ENCODE measurements at places on chromosomes 16 and 17.

GRCh38 chr17:50868140-50868438 lies 1.9 kb upstream of the TOB1 start:
- no peak for DNase-seq

- DNase-seq = no peak
These were observed 223.2 kb downstream of the C16orf78 start for GRCh38 chr16:49596648-49597291.

DNA sequence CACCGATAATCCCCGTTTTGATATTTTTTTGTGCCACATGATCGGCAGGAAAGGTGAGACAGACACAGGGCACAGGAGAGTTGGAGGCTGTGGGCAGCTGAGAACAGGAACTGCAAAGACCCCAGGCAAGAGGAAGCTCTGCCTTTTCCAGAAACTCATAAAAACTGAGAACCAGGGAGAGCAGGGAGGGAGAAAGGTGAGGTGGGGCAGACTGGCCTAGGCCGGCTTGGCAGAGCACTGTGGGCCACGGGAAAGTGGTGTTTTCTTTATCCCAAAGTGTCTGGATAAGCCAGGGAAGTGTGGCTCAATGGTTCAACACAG lies 11.8 kb upstream of the AXIN2 start:
- no peak for DNase-seq

DNA sequence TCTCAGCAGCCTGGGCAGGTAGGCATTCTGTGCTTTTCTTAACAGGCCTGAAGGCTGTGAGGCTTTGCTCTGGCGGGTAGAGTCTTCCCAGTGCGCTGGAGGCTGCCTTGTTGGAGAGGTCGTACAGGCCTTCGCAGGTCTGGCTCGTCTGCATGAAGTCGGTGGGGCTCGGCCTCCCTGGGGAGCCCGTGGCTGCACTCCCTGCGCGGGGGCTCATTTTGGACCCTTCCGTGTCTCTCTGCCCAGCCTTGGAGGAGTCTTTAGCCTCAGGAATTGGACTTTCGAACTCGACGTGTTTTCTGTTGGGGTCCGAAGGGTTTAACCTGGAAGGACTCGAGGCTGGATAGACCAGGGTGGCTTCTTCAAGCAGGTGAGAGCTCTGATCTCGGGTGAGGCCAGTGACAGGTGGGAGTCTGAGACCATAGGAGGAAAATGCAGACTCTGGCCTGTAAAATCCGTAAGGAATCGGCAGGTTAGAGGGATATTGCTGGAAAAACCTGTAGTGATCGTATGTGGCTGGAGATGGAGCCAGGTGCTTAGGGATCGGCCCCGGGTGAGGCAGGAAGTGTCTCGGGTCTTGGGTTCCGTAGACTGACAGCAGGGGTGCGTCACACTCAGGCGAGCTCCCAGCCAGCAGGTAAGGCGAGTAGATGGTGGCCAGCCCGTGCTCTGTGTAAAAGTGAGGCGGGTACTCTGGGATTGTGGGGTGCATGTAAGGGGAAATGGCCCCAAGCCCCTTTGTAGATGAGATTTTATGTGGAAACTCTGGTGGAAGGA lies 8.6 kb downstream of the ZNF750 start:
- DNase-seq = no peak

All from breast epithelium (tissue), 4 donors.